ENCODE measurements at places on chromosomes 3 and 15.

DNA sequence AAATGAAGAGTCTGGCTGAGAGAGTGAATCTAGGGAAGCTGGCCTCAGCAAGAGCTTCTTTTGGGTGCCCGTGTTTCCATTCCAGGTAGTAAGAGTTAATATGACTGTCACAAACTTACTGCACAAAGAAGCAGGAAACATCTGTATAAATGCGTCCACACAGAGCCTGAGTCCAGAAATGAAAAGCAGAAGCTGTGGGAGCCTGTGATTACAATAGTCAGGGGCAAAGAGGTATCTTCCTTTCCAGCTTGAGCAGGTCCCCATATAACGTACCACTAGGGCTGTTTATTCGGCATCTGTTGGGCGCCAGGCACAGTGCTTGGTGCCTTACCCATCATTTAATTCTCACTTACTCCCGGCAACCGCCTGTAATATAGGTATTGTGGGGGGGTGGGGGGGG lies 40.5 kb upstream of the B3GNT5 start:
- no peak for DNase-seq

DNA sequence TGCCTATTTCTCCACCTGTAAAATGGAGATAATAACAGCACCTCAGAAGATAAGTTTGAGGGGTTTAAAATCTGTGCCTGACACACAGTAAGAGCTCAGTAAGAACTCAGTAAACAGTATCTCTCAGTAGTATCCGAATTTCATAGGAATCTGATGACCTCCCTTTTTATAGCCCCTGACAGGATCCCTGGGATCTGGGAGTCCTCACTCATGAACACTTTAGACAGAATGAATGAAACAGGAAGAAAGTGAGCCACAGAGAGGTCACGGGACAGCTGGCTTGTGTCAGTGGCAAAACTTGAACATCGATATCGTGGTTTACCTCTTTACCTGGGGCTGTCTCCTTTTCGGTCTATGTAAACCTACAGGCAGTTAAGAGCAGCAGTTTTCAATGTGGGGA lies 51.2 kb downstream of the LRTM1 start:
- no peak for DNase-seq

DNA sequence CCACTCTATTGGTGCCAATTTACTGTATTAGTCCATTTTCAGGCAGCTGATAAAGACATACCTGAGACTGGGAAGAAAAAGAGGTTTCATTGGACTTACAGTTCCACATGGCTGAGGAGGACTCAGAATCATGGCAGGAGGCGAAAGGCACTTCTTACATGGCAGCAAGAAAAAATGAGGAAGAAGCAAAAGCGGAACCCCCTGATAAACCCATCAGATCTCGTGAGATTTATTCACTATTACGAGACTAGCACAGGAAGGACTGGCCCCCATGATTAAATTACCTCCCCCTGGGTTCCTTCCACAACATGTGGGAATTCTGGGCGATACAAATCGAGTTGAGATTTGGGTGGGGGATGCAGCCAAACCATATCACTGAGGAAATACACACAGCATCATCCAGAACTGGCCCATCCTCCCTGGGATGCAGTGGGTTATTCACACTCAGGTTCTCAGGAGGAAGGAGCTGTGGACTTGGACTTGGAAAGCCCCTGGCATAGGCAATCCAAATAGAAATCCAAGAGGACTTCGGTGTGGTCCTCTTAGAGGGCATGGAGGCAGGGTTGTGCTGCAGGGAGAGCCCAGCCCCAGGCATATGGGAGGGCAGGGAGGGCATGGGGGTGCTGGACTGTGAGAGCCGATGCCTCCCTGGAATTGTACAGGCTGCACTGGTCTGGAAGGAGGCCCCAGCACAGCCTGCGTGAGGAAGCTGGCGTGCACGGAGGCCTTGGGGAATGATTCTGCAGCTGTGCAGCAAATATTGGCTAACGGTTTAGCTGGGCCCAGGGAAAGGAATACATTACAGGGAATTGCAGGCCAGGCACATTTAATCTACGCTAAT lies 62.9 kb downstream of the EFCAB12 start:
- DNase-seq: no peak

DNA sequence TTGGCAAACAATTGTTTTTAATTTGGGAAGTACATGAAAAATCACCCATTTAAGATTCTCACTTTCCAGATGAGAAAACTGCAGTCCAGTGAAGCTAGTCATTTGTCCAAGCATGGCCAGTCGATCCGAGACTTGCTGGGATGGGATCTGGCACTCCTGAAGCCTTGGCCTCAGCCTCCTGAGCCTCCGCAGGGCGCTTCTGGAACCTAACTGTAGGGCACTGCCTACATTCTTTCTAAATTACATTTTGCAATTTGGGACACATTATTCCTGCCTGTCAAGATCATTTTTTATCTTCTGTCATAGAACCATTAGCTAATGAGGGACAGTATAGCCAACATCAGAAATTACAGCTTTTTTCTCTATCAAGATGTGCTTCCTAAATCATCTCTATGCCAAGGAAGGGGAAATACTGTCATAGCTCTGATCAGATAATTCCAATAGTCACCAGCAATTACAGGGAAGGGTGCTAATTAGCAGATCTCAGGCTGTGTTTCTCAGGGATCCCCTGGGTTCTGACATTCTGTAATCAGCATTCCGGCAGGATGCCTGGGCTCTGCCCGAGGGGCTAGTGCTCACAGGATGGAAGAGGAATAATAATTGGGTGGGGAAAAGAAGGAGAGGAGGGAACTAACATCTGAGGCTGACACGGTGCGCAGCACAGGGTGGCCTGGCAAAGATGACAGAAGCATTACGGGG lies 28.3 kb downstream of the ANAPC13 start:
- DNase-seq: no peak

DNA sequence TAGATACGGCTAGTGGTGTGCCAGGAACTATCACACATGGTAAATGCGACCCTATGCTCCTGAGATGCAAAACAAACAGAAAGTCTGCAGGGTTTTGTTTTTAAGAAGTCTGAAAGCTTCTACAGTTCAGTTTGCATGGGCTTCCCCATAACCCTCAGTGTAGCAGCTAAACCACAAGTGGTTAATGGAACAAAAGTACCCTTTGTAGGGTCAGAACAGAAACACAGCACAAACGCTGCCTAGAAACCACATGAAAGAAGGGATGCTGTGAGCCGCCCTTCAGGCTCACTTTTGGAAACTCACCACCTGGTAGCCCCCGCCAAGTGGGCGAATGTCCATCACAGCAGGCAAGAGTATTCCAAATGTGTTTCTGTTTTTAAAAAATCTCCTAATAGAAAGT lies 46.2 kb downstream of the CTDSPL start:
- DNase-seq: peak; percentile 16

DNA sequence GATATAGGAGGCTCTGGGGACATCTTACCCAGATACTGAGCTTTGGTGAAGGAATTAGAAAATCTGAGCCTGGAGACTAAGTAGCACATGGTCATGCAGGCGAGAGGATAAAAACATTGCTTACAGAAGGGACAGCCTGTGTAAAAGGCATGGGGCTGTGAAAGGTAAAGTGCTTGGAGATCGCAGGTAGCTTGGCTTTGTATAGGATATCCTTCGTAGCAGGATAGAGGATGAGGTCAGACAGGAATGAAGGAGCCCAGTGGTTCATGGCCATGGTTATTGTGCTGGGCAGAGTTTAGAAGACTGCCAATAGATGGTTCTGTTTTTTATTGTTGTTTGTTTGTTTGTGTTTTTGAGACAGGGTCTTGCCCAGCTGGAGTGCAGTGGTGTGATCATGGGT lies 82.5 kb downstream of the SLMAP start:
- no peak for DNase-seq

GRCh38 chr3:52088445-52089367 lies 32.3 kb upstream of the DUSP7 start:
- DNase-seq: no peak

DNA sequence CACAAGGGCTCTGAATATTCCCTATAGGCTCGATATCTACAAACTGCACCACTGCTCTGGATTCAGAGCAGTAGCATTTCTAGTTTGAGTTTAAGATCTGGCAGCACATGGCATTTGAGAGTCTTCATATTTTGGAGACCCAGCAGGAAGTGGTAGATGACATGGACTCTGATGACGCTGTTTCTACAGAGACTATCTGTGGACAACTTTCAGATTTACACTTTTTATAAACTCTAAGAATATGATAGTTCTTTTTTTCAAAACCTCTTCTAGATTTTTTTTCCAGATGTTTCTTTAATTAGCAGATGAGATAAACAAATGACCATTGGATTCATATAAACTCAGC lies 35.8 kb downstream of the ARMC8 start:
- DNase-seq: no peak

GRCh38 chr3:27644941-27645340 lies 77.2 kb downstream of the EOMES start:
- no peak for DNase-seq

DNA sequence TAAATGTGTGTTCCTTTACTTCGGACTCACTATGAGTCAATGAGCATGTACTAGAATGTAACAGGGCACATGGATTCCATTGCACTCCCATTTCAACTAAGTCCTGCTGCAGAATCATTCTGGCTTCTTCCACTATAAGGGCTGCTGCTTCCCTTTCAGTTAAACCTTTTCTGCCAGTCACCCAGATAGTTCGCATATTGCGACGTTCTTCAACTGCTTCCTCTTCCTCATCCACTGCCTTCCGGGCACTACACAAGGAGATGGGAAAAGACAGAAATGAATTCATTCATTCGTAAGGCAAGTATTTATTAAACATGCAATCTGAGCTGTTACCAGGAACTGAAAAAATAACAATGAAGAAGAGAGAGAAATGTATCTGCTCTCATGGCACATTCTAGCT lies 55.6 kb downstream of the POLQ start:
- DNase-seq: no peak

DNA sequence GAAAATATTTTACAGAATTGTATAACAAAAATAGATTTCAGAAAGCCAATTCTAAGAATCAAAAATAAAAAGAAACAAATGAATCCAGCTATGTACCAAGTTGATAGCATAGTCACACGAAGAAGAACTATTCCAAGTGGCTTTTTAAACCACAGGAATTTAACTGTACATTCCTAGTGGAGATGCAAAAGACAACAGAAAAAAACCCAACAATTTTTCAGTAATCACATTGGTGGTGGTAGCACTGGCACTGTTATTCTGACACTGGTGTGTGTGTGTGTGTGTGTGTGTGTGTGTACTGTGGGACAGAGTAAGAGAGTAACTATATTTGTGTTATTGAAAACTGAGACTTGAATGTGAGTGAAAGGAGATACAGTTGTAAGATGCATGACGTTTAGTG lies 9.1 kb downstream of the BFSP2 start:
- DNase-seq: no peak

GRCh38 chr3:169894110-169894509 lies 17.3 kb upstream of the SAMD7 start:
- no peak for DNase-seq

DNA sequence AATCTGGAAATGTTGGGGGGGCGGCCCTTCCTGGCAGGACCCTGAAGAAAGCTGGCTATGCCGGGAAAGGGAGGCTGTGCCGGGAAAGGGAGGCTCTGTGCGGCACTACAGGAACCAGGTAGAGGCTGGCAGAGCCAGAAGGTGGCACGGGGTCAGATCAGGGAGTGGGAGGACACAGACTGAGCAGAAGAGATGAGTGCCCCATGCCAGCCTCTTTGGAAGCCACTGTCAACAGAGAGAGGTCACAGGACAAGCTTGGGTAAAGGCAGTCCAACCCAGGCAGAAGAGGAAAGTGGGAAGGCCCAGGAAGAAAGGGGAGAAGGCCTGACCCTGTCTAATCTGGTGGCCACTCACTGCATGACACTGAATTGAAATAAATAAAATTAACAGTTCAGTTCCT lies 1.5 kb downstream of the C15orf62 start:
- no peak for DNase-seq

DNA sequence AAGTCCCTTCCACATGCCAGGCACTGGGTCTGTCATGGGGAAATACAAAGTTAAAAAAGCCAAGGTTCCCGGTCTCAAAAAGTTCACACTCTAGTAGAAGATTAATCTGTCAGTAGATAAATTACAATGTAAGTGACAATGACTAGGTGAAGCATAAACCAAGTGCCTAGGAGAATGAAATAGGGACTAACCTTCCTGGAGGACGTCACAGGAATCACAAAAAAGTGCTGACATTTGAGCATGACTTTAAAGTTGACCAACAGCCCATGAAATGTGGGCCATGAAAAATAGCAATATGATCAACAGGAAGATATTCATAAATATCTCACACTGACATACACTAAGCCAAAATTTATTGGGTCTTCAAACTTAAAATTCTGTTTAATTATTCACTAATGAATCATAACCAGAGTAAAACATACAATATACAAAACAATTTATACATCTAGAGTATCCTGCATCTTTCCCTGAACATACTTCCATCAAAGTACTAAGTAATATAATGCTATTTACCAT lies 20.0 kb downstream of the COPS2 start:
- DNase-seq: no peak

- DNase-seq: no peak
Observed at GRCh38 chr15:59966262-59966661, 37.8 kb upstream of the FOXB1 start.

GRCh38 chr15:66927201-66928077 lies 138.0 kb upstream of the SMAD3 start:
- no peak for DNase-seq

GRCh38 chr3:158350971-158351370 lies 220.0 kb upstream of the MLF1 start:
- DNase-seq: no peak

All from GM12891 (cell line).